ENCODE measurements at places on chromosomes 2 and 18.

DNA sequence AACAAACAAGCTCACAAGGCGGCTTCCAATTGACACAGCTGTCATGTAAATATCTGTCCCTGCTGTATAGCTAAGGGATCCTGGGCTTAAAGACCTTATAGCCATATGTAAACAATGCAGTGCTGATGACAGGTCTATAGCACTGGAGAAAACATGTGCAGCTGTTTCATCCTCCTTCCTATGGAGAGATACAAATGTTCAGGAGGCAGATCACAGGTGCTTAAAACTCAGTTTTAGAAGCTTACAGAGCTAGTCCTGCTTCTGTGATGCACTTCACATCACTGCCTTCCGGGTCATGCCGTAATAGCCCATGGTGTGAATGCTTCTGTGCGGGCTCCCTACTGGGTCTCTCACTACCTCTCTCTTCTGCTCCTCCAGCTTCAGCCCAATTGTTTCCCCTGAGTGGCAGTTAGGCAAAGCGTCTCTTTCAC is 262.4 kb upstream of the CHST9 start:
- DNase-seq, result no peak
- H3K27ac ChIP-seq, result no peak overlapping the region
- no peaks in the 10 kb centered on the region for H3K27me3 ChIP-seq
- H3K36me3 ChIP-seq, result no peaks in the 10 kb centered on the region
- H3K4me3 ChIP-seq, result no peak overlapping the region

DNA sequence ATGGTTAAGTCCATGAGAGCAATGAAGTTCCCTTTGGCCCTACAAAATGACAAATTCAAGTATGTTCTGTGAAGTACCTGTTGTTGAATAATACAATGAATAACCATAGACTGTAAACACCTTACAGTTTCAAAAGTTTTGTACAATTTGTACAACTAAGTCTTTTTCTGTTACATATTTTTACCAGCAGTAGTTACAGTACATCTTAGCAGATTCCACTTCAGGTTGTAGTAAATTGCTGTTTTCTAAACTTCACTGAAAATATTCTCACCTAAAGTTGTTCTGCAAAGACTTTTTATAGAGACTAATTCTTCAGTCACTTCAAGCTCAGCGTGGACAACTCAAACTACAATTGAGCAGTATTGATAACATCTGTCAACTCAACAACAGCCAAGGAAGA is 28.7 kb downstream of the LNPK start:
- no peaks in the 10 kb centered on the region for H3K27me3 ChIP-seq
- H3K27ac ChIP-seq, result no peak overlapping the region
- peaks cover 2% of the 10 kb centered on the region for H3K4me1 ChIP-seq
- no peak for DNase-seq
- no peaks in the 10 kb centered on the region for H3K36me3 ChIP-seq

DNA sequence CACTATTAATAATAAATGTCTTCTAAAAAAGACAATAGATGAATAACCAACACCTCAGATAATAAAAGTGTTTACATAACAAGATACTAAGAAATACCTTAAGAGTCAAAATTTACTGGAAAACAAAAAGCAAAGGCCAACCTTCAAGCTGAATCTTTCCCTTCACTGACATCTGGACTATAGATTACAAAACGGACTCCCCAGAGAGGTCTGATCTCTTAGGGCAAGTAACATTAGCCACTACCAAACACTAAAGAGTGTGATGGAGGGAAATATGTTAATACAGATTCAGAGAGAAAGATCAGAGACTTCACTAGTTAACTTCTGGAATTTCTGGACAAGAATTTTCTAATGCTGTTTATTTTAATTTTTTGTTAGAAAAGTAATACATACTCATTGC is 13.9 kb downstream of the CLASP1 start:
- no peak overlapping the region for H3K4me3 ChIP-seq
- H3K4me1 ChIP-seq, result peaks cover 3% of the 10 kb centered on the region
- H3K36me3 ChIP-seq, result no peaks in the 10 kb centered on the region

- H3K27me3 ChIP-seq, result no peaks in the 10 kb centered on the region
- H3K36me3 ChIP-seq, result no peaks in the 10 kb centered on the region
- peak overlapping the region; percentile 27 for H3K4me3 ChIP-seq
- H3K4me1 ChIP-seq, result peaks cover 7% of the 10 kb centered on the region
- H3K27ac ChIP-seq, result no peak overlapping the region
Observed at GRCh38 chr18:36420826-36421225, 123.3 kb downstream of the FHOD3 start.

DNA sequence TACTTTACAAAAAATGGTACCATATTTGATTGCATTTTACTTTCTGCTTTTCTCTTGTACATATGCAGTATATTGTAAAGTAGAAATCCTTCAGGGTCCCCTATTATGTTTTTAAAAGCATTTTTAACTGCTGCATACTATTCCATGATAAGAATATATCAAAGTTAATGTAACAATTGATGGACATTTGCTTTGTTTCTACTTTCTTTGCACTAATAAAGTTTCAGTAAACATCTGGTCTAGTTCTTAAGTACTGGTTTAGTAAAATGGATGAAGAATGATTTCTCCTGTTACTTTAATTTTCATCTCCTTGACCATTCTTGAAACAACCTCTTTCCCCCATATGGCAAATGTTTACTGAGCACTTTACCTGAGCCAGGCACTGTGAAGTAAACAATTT is 1.7 kb downstream of the MRPS9 start:
- H3K36me3 ChIP-seq, result no peaks in the 10 kb centered on the region
- peaks cover 3% of the 10 kb centered on the region for H3K4me1 ChIP-seq
- no peak overlapping the region for H3K4me3 ChIP-seq

GRCh38 chr2:55150834-55151233 is 81.3 kb downstream of the CLHC1 start:
- H3K4me1 ChIP-seq, result peaks cover 4% of the 10 kb centered on the region
- no peak overlapping the region for H3K4me3 ChIP-seq
- DNase-seq, result no peak
- no peaks in the 10 kb centered on the region for H3K36me3 ChIP-seq
- no peaks in the 10 kb centered on the region for H3K27me3 ChIP-seq
- no peak overlapping the region for H3K27ac ChIP-seq

GRCh38 chr18:70636991-70637390 is 348.1 kb downstream of the SOCS6 start:
- H3K27me3 ChIP-seq, result no peaks in the 10 kb centered on the region
- DNase-seq, result no peak
- no peaks in the 10 kb centered on the region for H3K4me1 ChIP-seq
- H3K27ac ChIP-seq, result no peak overlapping the region

DNA sequence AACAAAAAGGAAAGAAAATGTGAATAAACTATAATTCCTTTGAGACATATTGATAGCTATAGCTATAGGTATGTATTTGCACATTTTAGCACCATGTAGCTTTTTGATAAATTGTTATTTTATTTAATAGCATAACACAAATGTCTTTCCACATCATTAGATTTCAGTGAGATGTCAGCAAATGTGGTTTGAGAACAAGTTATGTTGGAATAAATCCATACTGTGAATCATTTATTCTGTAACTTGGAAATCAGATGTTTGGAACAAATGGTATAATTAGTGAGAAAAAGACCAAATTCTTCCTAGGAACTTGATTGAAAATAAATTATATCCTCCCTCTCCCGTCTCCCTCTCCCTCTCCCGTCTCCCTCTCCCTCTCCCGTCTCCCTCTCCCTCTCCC is 62.8 kb downstream of the NABP1 start:
- no peaks in the 10 kb centered on the region for H3K36me3 ChIP-seq
- no peak overlapping the region for H3K27ac ChIP-seq
- DNase-seq, result no peak
- no peaks in the 10 kb centered on the region for H3K4me1 ChIP-seq
- H3K27me3 ChIP-seq, result no peaks in the 10 kb centered on the region

DNA sequence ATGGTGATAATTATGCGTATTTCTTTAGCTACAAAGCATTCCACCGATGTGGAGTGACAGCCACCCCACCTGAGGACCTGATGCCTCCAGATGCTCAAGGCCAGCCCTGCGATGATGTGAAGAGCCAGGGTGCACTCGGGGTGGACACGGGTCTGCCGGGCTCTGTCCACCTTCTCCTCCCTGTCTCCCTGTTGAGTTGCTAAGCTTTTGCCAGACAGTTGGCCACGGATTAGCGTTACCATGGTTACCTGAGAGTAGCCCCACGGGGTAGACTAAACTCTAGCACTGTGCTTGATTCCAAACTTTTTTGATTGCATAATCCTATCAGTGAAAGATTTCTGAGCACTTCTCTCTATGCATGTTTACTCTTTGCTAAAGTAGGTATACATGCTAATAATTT is 86.2 kb downstream of the SMIM21 start:
- H3K4me1 ChIP-seq, result peaks cover 6% of the 10 kb centered on the region
- H3K4me3 ChIP-seq, result no peak overlapping the region
- no peaks in the 10 kb centered on the region for H3K36me3 ChIP-seq
- H3K27ac ChIP-seq, result no peak overlapping the region
- H3K27me3 ChIP-seq, result no peaks in the 10 kb centered on the region
- DNase-seq, result no peak

- no peaks in the 10 kb centered on the region for H3K36me3 ChIP-seq
- no peak overlapping the region for H3K4me3 ChIP-seq
- H3K27ac ChIP-seq, result peak overlapping the region; percentile 97
- no peaks in the 10 kb centered on the region for H3K27me3 ChIP-seq
- H3K4me1 ChIP-seq, result peaks cover 20% of the 10 kb centered on the region
Observed at GRCh38 chr2:64277101-64277849, 133.1 kb upstream of the PELI1 start.

DNA sequence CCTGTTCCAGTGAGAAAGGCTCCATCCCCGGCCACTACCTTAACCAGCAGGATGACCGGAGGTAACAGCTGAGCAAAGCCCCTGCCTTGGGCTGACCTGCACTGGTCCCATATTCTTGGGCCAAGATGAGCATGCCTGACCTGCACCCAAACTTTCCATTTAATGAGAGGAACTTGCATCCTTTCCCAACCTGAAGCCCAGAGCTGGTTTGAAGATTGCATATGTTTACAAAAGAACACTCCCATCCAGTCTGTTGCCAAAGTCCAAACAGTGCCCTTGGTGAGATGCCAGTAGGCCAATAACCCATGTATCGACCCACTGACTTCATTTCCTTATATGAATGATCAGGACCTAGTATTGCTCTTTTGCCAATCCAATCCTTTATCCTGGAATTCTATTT is 5.5 kb upstream of the NPAS2 start:
- H3K27me3 ChIP-seq, result peaks cover 5% of the 10 kb centered on the region
- no peak overlapping the region for H3K4me3 ChIP-seq
- no peaks in the 10 kb centered on the region for H3K36me3 ChIP-seq
- DNase-seq, result no peak
- H3K4me1 ChIP-seq, result peaks cover 9% of the 10 kb centered on the region

GRCh38 chr2:108615480-108616090 is 81.3 kb downstream of the LIMS1 start:
- H3K36me3 ChIP-seq, result peaks cover 13% of the 10 kb centered on the region
- H3K27ac ChIP-seq, result peak overlapping the region; percentile 96
- H3K4me3 ChIP-seq, result no peak overlapping the region
- DNase-seq, result no peak

DNA sequence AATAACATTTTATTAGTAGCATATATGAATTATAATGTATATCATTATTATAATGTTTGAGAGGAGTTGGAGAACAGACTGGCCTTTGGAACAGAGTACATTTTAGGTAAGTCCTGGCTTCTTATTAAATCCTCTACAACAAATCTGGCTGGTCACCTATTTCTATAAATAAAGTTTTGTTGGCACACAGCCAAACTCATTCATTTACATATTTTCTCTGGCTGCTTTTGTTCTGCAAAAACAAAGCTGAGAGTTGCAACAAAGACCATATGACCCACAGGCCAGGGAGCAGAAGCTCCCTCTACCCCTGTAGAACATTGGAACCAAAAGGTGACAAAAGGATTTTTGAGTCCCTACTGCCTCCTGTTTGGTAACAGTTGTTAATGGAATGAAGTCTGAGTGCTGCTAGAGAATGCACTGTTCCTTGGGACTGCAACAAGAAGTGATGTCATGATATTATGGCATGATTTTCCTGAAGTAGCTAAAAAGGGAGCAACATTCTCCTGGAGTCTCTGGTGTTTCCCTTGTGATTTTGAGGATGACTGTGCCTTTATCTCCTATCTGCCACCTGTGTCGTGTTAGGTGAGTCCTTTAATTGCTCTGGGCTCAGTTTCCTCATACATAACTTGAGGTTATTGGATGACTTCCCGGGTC is 22.0 kb upstream of the SP9 start:
- no peak for DNase-seq
- no peak overlapping the region for H3K27ac ChIP-seq
- no peaks in the 10 kb centered on the region for H3K36me3 ChIP-seq
- H3K4me1 ChIP-seq, result no peaks in the 10 kb centered on the region
- H3K27me3 ChIP-seq, result peaks cover 33% of the 10 kb centered on the region

GRCh38 chr2:233999182-233999581 is 51.3 kb upstream of the SPP2 start:
- H3K27me3 ChIP-seq, result no peaks in the 10 kb centered on the region
- peaks cover 9% of the 10 kb centered on the region for H3K4me1 ChIP-seq
- H3K4me3 ChIP-seq, result no peak overlapping the region
- no peaks in the 10 kb centered on the region for H3K36me3 ChIP-seq
- H3K27ac ChIP-seq, result no peak overlapping the region

DNA sequence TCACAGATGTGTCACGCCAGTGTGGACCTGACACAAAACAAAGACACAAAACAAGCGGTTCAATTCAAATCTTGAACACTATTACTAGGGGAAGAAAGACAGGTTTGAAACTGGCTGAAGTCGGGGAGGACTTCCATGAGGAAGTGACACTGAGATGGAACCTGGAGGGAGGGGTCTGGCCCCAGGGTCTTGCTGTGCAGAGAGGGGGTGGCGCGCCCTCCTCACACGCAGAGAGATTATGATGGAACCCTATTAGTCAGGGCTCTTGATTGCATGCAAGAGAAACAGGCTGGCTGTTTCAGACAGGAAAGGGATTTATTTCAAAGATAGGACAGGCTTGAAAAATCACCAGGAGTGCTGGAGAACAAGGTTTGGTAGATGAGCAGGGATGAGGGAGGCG is 363.6 kb upstream of the HS6ST1 start:
- no peak overlapping the region for H3K4me3 ChIP-seq
- H3K36me3 ChIP-seq, result no peaks in the 10 kb centered on the region
- no peak for DNase-seq
- H3K4me1 ChIP-seq, result no peaks in the 10 kb centered on the region

- no peaks in the 10 kb centered on the region for H3K27me3 ChIP-seq
- DNase-seq, result no peak
- no peaks in the 10 kb centered on the region for H3K36me3 ChIP-seq
- no peak overlapping the region for H3K4me3 ChIP-seq
Observed at GRCh38 chr2:229378386-229378785, 107.3 kb upstream of the PID1 start.

- no peak for DNase-seq
- H3K36me3 ChIP-seq, result no peaks in the 10 kb centered on the region
- no peak overlapping the region for H3K4me3 ChIP-seq
- peaks cover 2% of the 10 kb centered on the region for H3K4me1 ChIP-seq
- H3K27ac ChIP-seq, result no peak overlapping the region
- H3K27me3 ChIP-seq, result peaks cover 66% of the 10 kb centered on the region
Observed at GRCh38 chr2:240640939-240641338, 15.7 kb downstream of the GPR35 start.

DNA sequence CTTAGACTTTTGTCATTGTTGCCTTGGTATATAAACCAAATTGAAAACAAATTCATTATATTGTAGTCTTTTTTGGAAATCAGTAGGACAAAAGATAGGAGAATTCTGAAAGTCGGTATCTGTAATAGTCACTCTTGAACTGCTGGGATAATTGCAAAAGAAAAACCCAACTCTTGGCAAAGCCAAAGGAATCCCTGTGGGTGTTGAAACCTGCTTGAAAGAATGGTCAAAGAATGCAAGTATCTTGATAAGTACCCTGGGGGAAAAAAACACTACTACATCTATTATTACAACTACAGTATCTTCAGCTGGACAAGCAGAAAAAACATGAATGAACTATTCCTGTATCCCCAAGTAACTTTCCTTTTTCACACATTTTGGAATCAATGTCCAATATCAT is 7.3 kb upstream of the FAM237A start:
- H3K27me3 ChIP-seq, result peaks cover 4% of the 10 kb centered on the region
- H3K4me1 ChIP-seq, result no peaks in the 10 kb centered on the region
- no peak overlapping the region for H3K4me3 ChIP-seq
